ENCODE measurements at places on chromosomes 12 and 14. TPM values are rescaled to one million over a fixed set of nuclear protein-coding genes. Genes with fewer than 3 reads are reported as not detected.
A peak's percentile ranks its signal among the peaks of the same experiment; 100 is the strongest.

DNA sequence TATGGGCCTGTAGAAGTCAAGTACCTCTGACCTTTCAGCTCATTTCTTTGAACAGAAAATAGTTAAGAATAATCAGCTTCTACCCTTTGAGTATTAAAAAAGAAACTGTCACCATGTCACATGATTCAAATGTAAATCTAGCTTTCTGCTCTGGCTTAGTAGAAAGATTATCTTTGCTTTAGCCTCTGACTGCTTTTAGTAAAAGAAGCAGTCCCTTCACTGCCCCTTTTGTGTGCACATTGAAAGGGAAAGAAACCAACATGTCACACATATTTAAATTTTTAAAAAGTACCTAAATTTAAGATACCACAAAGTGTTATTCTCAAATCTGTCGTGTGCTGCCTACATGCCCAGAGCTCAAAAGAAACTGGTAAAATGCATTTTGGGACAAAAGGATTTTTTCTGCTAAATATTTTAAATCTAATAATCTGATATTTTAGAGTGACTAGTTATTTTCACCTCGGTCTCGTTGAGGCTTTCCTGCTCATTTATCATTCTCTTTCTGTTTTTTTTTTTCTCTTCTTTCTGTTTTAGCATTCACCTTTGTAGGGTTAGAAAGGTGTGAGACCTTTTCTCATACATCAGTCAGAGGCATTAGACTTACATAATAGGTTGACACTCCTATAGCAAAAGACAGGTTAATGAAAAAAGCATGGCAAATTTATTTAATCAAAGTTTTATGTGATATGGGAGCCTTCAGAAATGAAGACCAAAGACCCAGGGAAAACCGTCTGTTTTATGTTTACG lies 41.3 kb downstream of the SLC16A7 start:
- no peak for DNase-seq

DNA sequence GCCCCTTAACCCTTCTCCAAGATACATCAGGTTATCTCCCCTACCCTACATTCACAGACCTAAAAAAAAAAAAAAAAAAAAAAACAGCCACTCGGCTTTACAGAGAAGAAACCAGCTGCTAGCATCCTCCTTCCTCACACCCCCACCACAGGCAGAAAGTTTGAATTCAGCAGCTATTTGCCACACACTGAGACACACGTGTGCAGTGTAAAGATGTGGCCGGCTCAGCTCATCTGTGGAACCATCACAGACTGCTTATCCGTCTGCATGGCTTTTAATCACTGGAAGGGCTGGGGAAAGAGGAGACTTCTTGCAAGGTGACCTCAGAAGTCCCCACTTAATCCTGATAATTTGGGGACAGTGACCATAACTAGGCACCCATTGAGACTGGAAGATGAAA lies 50.0 kb downstream of the VWF start:
- DNase-seq, result no peak

DNA sequence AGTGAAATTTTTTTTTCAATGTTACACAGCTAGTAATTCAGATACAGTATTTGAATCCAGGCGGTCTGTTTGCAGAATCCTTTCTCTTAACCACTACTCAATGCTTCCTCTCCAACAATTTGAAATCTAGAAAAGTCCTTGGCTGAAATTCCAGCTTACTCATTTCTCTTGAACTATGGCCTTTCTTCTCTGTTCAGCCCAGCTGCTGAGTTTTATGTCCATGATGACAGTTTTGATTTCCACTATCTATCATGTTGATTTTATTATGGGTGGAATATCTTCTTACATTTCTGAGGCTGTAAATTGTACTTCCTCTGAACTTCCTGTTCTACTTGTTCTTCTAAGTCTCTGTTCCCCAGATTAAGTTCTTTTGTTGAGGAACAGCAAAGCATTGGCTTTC lies 315.3 kb downstream of the DIO2 start:
- DNase-seq, result no peak

- DNase-seq, result no peak
Observed at GRCh38 chr12:132986885-132987225, 688 bp downstream of the ZNF26 start.

GRCh38 chr12:105852951-105853350 lies 285.8 kb downstream of the NUAK1 start:
- DNase-seq, result no peak

DNA sequence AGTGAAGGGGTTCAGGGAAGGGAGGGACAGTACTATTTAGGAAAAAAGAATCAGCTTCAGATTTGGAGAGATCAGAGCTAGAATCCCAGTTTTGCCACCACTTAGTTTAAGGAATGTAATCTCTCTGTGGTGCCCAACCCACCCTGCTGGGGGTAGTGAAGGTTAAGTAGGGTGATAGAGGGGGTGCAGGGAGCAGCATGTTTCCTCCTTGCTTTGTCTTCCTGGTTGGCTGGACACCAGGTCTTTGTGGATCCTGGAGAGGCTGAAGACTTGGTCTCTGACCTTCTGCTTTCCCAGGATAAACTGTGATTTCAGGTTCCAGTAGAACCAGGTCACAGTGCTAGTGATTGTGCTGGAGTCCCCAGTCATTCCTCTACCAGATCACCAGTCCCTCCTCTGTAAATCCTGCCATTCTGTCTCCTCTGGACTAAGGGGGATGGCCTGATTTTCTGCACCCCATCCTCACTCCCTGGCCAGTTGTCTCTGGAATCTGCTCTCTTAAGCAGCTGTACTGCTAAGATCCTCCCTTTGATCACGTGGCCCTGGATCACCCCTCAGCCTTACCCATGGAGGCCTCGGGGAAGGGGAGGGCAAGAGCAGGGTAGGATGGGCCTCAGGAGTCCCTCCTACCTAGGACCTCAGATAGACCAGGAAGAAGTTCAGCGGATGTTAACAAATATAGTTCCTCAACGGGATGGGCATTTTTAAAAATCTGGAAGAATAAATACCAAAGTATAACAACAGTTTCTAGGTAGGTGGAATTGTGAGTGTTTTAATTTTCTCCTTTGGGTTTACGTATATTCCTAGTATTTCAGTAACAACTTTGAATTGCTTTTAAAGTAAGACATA lies 3.1 kb downstream of the MAP3K12 start:
- no peak for DNase-seq

DNA sequence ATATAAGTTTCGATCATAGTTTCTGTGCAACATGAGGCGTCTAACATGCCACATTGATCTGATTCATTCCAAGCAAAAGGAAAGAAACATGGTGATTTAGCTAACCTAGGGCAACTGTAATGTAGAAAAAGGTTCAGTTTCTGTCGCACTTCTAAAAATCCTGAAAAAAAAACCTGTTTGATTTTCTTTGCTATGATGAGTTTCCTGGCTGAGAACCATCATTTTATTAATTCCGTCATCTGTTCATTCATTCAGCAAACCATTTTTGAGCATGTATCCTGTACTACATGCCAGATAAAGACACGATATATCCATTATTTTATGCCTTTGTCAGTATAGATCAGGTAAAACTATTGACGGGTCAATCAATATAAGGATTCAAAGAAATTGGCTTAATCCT lies 932.6 kb downstream of the GALC start:
- no peak for DNase-seq

TAS2R8 gene
- not detected for total RNA-seq

DNA sequence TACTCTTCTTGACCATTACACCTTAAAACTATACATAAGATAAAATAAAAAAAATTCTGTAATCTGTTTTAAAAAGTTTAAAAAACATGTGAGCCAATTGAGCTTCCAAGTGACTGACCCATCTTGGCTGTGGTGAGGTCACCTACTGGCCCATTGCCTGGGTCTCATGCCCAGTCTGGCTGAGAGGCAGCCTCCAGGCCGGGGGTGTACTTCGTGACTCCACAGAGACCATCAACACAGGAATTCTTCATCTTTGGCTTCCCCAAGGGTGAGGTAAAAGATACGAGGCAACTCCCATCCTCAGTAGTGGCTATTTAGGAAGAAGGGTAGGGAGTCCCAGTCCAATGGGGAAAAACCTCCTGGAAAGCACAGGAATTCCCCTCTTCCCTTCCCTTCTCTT lies 113.2 kb downstream of the APAF1 start:
- no peak for DNase-seq

RIN3 gene
- 6.0 TPM for total RNA-seq

ELK3 gene
- total RNA-seq, result 63.8 TPM

DNA sequence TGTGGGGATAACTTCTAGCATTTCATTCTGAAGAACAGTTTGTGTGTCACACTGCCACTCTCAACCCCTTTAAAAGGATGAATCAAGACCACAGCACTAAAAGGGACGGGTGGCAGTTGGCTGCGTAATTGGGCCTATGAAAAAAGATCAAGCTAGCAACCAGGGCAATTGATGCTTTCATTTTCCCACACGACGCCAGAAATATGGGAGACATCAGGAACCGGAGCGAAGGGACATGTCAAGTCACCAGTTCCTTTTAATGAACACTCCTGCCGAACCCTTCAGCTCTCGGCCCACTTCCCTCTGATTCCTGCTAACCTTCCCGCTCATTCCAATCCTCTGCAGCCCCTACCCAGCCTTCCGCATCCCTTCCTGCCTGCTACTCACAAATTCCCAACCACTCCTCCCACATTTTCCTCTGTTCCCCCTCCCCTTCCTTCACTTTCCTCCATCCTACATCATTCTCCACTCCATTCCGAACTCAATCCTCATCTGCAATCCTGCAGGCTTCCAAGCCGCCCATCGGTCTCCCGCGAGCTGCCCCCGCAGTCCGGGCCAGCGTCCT lies 753 bp downstream of the CSRNP2 start:
- DNase-seq, result no peak

EFS gene
- total RNA-seq, result 15.4 TPM

DNA sequence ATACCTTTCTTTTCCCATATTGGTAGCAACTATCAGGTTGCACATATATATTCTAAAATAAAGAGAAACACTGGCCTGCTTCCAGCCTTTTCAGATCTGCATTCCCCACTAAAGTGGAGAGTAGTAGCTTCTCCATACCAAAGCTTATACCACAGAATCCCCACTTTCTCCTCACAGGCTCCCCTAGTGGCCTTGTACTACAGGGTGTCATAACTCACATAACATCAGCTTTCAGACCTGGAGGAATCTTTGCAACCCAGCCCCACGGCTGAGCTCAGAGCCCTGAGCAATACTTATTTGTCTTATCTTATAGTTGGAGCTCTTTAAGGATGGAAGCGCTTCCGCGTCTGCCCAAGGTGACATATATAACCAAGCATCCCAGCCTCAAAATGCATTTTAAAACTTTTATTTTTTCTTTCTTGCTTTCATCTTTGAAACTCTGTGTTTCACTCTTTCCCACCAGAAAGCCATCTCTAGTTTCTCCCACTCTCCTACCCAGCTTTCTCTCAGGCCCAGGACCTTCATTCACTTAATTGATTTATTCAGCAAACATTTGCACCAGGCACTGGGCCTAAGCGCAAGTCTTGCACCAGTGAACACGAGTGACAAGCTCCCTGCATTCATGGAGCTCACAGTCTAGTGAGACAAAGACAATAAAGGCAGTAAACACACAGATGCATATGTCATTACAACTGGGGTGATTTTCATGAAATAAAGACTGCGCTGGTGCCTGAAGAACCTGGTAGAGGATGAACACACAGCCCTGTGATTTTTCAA lies 254.7 kb downstream of the IPO8 start:
- DNase-seq, result no peak

NRIP2 gene
- total RNA-seq, result not detected

GRCh38 chr12:77760271-77761025 lies 70.2 kb upstream of the NAV3 start:
- DNase-seq, result no peak

GRCh38 chr12:62860501-62861411 lies 74.2 kb downstream of the PPM1H start:
- DNase-seq, result no peak

- DNase-seq, result no peak
Observed at GRCh38 chr12:80937391-80938238, at the start of gene LIN7A. TSS of gene LIN7A (minus strand) at chr12:80937934. CDS start at chr12:80937722, 212 bp downstream.

DNA sequence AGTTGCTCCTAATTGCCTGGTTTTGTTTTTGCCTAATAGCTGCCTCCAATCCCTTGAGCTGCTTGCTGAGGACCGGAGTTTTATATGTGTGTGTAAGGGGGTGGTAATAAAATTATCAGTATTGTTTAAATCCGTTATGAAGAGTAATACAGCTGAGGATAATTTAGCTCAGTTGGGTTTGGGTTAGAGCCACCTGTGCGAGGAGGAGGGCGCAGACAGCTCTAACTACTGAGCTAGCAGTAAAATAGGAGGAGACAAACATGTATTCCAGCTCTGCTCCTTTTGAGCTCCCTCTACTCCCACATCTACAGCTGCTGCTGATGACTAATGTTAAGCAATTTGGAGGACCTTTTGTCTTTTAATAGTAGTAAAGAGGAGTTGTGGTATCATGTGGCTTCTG lies 61.5 kb downstream of the SPATS2 start:
- peak; percentile 42 for DNase-seq

DNA sequence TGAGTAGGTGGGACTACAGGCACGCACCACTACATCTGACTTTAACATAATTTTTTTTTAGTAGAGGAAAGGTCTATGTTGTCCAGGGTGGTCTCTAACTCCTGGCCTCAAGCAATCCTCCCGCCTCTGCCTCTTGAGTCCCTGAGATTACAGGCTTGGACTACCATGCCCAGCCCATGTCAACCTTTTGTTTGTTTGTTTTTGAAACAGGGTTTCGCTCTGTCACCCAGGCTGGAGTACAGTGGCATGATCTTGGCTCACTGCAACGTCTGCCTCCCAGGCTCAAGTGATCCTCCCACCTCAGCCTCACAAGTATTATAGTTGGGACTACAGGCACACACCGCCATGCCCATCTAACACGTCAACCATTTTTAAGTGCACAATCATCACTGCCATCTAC lies 29.2 kb downstream of the PITPNM2 start:
- DNase-seq, result no peak

NANOG gene
- total RNA-seq, result not detected

COCH gene
- 18.8 TPM for total RNA-seq

DNA sequence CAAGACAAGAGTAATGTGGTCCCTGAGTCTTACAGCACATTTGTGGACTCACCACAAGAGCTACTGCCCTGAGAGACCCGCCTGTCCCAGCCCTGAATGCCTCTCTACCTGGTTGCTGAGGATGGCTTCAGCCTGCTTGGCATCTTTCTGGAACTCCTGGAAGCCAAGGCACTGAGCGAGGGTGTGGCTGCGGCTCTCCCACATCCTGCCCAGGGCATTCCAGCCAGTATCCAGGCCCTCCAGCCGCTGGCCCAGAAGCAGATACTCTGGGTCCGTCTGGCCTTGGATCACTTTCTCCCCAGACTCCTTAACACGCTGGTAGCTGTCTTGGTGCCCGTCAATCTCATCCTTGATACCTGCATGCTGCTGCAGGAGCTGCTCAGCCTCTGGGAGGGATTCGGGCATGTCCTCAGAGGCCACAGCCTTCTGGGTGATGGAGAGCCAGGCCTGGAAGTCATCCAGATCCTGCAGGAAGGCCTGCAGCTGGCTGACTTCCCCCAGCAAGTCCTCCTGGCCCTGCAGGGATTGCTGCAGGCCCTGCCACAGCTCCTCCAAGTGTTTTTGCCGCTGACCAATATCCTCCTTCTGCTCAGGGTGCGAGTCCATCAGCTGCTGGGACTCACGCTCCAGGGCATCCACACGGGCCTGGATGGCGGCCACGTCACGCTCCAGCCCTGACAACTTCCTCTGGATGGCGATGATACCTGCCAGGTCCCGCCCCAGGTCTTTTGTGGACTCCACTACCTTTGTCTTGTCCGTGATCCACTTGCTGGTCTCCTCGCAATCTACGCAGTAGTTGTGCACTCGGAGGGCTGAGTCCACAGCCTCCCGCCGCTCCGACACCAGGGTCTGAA lies 82.3 kb downstream of the PLEKHG3 start:
- no peak for DNase-seq

- DNase-seq, result no peak
Observed at GRCh38 chr14:79511146-79511545, 700.2 kb downstream of the DIO2 start.

All from kidney epithelial cell (primary cell).